ENCODE measurements at places on chromosomes 2 and 18.

DNA sequence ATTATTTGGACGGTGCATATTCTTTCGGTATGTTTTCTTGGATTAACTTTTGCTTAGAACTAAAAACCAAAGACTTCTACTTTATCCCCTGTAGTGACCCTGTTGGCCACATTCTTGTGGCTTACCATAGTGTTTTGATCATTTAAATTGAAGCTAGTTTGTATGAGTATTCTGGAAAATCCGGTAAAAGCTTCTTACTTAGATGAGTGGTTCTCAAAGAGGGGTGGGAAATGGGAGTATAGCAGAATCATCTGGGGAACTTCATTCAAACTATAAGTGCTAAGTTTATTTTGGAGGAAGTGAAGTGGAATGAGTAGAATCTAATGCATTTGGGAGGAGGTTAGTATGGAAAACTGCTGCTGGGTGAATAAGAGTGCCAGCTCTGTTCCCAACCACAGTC is 3.8 kb downstream of the PPP1CB start:
- DNase-seq, result no peak

DNA sequence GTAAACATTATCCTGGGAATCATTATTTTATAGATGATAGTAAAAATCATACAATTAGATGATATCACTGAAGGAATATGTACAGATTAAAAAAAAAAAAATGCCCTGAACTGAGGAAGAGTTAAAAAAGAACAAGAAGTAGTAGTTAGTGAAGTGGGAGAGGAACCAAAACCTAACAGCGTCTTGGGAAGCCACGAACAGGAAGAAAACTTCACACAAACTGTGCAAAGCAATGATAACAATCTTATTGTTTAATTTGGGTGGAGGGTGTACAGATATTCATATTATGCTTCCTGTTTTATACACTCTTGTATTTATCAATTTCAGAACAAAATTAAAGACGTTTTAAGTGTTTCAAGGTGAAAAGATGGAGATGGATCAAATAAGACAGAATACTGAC is 3.5 kb downstream of the HEATR5B start:
- DNase-seq, result no peak

DNA sequence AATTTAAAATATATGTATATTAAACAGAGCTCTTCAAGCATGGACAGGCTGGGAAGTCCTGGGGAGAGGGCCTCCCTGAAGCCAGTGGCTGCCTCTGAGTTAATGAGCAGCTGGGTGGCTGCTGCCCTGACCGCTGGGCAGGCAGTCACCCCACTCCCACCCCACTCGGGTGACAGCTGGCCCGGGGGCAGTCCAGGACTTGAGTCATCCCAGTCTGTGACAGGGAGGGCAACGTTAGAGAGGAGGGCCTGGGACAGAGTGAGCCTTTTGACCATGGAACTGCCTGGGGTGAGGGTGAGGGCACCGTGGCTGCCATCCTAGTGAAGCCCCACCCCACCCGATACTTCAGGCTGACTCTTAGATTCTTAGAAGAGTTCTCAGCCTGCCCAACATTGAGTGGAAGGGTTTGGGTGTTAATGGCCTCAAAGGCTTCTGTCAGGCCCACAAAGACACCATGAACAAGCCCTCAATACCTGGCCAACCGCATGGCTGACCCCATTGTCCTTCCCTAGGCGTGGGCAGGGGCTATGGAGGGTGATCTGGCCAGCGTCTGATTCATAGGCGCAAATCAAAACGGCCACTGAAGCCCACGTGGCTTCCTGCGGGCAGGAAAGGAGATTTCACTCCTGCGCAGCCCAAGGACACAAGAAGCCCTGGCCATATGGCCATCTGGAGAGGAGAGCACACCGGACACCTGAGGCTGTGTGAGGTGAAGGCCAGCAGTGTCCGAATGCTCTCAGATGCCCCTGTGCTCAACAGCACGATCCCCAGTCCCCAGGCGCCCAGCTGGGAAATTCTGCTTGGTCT is 47.5 kb downstream of the MRPS5 start:
- DNase-seq, result no peak

DNA sequence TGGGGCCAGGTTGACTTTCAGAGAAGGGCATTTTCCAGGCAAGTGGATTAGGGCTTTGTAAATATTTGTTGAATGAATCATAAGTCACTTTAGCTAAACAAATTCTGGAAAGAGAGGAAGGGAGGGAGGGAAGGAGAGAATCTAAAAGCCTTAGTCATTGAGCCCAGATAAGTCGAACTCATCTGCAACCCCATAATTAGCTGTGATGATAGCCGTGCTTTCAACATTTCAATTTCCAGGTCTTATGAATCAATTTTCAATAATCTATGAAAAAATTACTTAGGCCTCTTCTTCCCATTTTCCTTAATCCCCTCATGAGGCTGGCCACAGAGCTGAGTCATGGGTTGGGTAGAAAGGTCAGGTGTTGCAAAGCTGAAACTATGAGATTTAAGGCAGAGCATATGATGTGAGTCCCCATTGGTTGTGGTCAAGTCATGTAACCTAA is 111.9 kb upstream of the MAPRE2 start:
- DNase-seq, result peak; percentile 20

- no peak for DNase-seq
Measured at GRCh38 chr18:45330170-45330594, 285.1 kb upstream of the SLC14A2 start.

- DNase-seq, result peak; percentile 51
Measured at GRCh38 chr2:73284296-73285158, at the start of gene FBXO41. Gene FBXO41 (minus strand): TSS chr2:73284478. CDS start chr2:73269630, 14,848 bp downstream.

DNA sequence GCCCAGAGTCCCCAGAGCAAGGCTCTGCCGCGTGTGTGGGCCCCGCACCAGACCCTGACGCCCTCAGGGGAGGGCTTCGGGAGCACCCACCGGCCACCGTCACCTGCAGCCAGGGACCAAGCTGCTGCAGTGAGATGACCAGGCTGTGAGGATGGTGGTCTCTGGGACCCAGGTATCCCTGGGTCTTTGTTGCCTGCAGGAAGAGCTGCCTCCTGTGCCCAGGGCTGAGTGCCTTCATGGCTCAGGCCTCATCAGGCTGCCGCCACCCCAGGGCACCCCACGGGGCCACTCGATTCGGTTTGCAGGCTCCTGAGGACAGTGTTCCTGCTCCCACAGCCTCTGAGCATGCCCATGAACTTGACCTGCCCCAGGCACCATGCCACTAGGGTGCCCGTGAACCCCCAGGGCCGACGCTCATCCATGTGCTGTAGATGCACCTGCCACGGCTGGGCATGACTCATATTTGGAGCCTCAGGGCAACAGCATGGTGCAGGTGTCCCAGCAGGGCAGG is 109.8 kb downstream of the FAM210A start:
- no peak for DNase-seq

DNA sequence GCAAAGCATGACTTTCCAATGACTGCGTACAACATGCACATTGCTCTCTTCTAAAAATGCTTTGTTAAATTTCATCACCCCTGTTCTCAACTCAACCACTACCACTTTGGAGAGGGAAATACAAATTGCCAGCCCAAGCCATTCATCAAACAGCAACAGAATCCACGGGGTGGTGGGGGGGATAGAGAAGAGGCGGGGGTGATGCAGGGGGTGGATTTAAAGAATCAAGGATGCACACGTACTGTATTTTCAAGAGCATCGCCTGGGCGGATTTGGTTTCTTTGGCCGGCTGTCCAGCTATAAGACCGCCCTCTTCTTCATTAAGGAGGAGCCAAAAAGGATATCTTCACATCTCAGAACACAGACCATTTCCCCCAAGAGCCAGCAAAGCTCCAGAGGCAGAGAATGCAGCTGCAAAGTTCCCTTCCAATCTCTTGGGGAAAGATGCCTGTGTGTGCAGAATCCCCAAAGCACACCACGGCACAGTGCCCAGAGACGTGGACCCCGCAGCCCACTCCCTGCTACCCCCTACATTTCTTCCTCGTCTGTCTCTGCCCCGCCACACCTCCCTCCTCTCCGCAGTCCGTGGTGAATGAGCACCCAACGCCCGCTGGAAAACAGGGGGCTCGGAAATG is 977 bp downstream of the SLC8A1 start:
- DNase-seq, result no peak

DNA sequence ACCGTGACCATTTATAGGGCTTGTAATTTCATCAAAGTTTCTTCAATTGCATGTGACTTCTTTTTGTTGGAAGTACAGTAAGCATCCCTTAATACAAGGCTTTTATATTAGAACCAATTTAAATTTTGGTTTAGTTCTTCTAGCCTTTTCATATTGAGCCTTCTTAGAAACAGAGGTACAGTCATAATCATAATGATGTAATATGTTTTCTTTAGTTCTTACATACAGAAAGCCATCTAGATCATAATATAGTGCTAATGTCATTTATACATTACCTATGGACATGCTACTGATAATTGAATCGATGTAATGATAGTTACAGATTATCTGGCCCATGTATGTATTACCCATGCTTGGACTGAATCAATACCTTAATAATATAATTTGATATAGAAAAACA is 109.9 kb upstream of the OTX1 start:
- no peak for DNase-seq

GRCh38 chr2:206085742-206086445 is at the start of gene INO80D:
Gene INO80D (minus strand): TSS chr2:206086174. CDS start chr2:206063016, 23,158 bp downstream.
- DNase-seq, result peak; percentile 53

GRCh38 chr2:235303499-235304291 is 190.1 kb upstream of the AGAP1 start:
- DNase-seq, result no peak

DNA sequence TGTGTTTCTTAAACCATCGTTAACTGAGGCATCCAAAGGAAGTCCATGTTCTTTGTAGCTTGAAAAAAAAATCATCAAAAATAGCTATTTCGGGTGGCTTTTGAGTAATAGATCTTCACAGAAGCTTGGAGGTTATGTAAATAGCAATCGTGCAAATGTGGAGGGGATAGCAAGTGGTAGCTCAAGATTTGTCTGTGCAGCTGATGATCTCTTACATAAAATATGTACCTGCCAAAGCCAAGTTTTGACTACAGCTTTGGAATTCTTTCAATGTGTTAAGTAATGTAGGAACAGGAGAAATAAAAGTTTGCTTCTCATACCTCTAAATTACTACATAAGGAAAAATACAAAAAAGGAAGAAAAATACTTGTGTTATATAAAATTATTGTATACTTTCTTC is 1432.0 kb downstream of the DPP10 start:
- no peak for DNase-seq

DNA sequence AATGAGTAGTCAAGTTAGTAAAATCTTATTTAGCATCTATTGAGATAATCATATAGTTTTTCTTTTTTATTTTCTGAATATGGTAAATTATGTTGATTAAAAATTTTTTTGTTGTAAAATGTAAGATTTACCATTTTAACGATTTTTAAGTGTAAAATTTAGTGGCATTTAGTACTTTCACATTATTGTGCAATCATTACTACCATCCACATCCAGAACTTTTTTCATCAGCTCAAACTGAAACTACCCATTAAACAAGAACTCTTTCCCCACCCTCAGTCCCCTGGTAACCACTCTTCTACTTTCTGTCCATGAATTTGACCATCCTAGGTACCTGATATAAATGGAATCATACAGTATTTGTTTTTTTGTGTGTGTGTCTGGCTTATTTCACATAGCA is 11.1 kb downstream of the RAB3GAP1 start:
- DNase-seq, result no peak

GRCh38 chr18:33532978-33533377 is 45.0 kb upstream of the ASXL3 start:
- DNase-seq, result no peak

DNA sequence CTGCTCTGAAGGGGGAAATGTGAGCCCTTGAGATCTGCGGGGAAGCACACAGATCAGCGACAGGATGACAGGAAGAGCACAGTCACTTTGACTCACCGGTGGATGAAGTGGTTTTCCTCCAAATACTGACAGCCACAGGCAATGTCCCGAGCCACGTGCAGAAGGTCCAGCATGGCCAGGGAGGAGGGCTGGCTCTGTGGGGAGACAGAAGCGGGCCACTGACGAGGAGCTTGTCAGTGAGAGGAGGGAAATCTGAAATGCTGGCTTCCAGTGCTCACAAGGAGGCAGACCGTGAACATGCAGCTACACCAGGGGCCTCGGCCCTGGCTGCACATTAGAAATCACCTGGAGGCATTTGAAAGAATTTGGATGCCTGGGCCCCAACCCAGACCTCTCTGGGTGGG is 98.7 kb downstream of the CLIP4 start:
- no peak for DNase-seq

- DNase-seq, result no peak
Measured at GRCh38 chr2:192070099-192070498, 124.6 kb downstream of the TMEFF2 start.

DNA sequence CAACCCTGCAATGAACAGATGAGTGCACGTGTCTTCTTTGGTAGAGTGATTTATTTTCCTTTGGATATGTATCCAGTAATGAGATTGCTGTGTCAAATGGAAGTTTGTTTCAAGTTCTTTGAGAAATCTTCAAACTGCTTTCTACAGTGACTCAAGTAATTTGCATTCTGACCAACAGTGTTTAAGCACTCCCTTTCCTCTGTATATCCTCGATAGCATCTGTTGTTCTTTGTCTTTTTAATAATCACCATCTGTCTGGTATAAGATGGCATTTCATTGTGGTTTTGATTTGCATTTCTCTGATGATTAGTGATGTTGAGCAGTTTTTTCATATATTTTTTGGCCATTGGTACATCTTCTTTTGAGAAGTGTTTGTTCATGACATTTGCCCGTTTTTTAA is 1608.3 kb upstream of the ZEB2 start:
- no peak for DNase-seq

DNA sequence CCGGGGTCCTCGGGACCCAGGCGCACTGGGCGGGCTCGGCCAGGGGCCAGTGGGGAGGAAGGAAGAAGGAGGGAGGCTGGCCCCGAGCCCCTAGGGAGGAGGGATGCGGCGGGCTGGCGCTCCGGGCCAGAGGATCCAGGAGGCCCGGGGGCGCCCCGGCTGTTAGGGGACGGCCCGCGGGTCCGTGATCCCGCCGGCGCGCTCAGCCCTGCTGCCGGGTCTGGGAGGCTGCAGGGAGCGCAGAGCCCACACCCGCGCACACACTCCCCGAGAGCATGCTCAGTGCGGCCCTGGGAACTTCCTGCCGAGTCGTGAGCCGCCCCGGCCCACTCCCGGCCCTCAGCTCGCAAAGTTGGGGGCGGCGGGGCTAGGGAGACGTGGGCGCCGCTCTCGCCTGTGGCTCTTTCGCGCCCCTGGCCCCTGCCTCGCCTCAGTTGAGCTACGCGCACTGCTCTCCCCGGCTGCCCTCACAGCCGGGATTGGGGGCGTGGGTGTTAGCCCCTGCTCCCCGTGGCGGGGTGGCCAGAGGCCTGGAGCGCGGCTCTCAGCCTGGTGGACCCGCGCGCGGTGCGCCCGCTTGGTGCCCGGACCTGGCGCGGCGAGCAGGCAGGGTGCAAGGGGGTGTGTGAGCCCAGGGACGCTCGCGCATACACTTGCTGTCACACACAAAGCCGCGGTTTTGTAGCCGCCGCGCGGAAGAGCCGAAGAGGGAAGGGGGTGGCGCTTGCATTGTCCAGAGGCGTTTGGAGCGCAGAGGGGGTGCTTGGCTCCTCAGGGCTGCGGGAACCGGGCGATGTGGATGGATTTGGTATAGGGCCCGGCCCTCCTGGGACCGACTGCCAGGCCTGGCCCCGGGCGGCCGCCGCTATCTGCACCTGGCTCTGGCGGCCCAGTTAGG is 132.9 kb upstream of the MGAT5 start:
- DNase-seq, result peak; percentile 36
